SHP77 treated with DMSO at 0.1 percent for 48 hours (cell line): ENCODE measurements at places on chromosomes 12 and 14.

DNA sequence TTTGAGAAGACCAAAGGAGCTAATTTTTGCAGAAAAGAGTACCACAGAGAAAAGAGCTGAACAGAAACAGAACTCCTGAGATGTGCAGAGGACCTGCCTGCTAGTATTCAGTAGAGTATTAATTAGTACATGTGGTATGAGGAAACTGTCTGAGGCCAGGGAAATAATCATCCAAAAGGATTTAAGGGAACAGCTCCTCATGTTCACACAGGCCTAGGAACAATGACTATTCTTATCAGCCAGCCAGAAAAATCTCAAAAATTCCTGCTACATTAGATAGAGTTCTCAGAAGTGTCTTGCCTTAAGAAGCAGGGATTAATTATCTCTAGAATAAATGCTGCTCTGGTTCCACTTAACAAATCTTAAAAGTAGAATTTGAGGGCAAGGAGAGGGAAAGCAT, 36.4 kb downstream of the PKP2 start:
- DNase-seq = no peak

GRCh38 chr12:115223322-115223721, 539.3 kb upstream of the TBX3 start:
- DNase-seq = no peak

GRCh38 chr14:50099335-50099734, 17.0 kb downstream of the VCPKMT start:
- DNase-seq = no peak

DNA sequence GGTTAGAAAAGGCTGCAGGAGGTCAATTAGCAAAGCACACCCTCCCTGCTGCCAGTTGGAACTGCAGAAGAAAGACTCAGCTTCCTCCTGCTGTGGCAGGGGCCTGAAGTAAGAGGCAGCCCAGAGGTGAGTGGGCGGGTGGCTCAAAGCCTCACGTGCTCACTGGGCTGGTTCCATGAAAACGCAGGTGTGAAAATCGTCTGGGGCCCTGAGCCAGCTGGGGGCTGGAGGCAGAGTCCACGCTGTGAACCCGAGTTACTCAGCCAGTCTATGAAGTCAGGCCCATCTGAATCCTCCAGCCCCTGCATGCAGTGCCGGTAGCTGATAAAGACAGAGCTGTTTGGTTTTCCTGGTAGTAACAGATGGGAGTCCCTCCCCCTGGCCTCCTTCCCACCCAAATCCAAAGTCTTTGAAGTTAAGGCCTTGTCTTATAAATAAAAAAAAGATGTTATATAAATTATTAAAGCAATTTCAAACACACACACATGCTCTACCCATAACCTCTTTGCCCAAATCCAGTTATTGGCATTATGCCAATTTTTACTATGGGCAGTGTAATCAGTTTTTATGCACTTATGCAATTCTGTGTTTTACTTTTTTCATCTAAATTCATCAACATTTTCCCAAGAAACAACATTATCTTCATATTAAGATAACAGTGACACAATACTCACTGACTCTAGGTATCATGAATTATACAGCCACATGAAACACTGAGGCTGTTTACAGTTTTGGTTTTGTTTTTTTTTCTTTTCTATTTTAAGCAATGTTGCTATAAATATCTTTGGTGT, 57.9 kb upstream of the PNMA1 start:
- DNase-seq = no peak

- no peak for DNase-seq
Measured at GRCh38 chr12:8018666-8019581, 13.6 kb upstream of the FOXJ2 start.

GRCh38 chr14:52112336-52113018, 43.6 kb upstream of the NID2 start:
- no peak for DNase-seq
